Activated naive CD8-positive, alpha-beta T cell treated with anti-CD3 and anti-CD28 coated beads, Interleukin-2, amount 10 ng/mL, durations not matched to agents 7 days and 5 days (primary cell): ENCODE measurements at places on chromosomes 5 and 9.

- no peak for DNase-seq
These were observed 49.3 kb downstream of the ALG2 start for GRCh38 chr9:99172124-99173091.

GRCh38 chr5:35741126-35741716 is 115.5 kb upstream of the IL7R start:
- DNase-seq = no peak

GRCh38 chr5:113053511-113053995 is 77.0 kb downstream of the DCP2 start:
- DNase-seq = no peak

GRCh38 chr9:35702696-35703095 is 13.0 kb upstream of the TPM2 start:
- no peak for DNase-seq

DNA sequence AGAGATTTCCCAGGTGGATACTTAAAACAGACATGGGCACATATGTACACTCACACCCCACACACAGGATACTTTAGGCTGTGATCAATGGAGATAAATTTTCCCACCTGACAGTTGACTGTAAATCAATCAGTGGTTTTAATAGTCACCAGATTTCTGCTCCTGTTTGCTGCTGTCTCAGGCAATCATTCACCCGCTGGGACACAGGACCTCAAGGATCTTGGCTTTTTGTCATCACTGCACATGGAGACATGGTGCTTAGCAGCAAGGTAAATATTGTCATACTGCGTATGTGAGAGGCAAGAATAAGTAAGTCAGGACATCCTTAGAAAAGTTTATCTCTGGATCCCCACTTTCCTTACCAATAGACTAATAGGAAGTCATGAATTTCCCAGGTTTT is 60.8 kb upstream of the KLF9 start:
- DNase-seq = no peak
